H1 (cell line): ENCODE measurements at places on chromosomes 4 and X. TPM values are rescaled to one million over a fixed set of nuclear protein-coding genes. Genes with fewer than 3 reads are reported as not detected.

The PHF8 gene
- 27.6 and 29.8 TPM in 2 replicates for total RNA-seq

GRCh38 chrX:48891402-48892288 is 5.9 kb downstream of the TIMM17B start:
- no peak overlapping the region for H3K27ac ChIP-seq
- H3K36me3 ChIP-seq: no peaks in the 10 kb centered on the region
- 0 out of 2 replicates have a peak, but pooled peaks cover 4% of the 10 kb centered on the region for H3K4me1 ChIP-seq
- H3K4me3 ChIP-seq: peak overlapping the region; percentile 45
- peak; percentile 49 for DNase-seq

- no peaks in the 10 kb centered on the region for H3K36me3 ChIP-seq
- H3K4me3 ChIP-seq: no peak overlapping the region
These were observed 36.9 kb downstream of the PAQR3 start for GRCh38 chr4:78902298-78902697.

The FRG2 gene
- not detected in 2 replicates for total RNA-seq

DNA sequence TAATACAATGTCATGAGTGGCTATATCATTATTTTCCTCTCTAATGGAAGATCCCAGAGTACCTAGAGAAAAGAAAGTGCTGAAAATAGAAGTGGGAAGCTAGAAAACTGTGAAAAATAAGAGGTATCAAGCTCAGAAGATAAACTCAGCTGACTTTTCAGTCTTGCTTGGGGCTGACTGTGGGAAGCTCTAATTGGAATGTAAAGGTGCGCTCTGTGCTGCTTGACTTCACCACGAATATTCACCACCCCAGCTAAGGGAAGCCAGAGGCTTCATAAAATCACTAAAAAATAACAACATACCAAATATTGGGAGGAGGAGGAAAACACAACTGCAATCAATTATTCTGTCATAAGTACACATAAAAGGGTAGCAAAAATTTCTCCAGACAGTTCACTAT is 25.1 kb downstream of the NDST3 start:
- no peak for DNase-seq
- no peaks in the 10 kb centered on the region for H3K4me1 ChIP-seq
- H3K27ac ChIP-seq: no peak overlapping the region
- H3K27me3 ChIP-seq: no peaks in the 10 kb centered on the region
- H3K36me3 ChIP-seq: no peaks in the 10 kb centered on the region

- H3K27ac ChIP-seq: peak overlapping the region; percentile 99
These were observed 990 bp downstream of the HNRNPD start for GRCh38 chr4:82372517-82373485.

DNA sequence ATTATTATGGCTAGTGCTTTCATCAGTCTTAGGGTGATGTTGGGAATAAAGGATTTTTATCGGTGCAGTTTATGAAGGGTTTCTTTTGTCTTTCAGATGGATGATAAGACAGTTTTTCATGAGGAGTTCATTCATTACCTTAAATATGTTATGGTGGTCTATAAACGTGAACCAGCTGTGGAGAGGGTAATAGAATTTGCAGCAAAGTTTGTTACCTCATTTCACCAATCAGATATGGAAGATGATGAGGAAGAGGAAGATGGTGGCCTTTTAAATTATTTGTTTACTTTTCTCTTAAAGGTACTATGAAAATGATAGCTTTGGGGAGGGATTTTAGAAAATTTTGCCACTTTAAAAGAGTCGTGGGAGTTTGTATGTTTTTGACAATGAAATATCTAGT is 1.3 kb downstream of the NCAPG start:
- H3K27ac ChIP-seq: no peak overlapping the region
- H3K36me3 ChIP-seq: peaks cover 8% of the 10 kb centered on the region; the same call in 1 of the 2 replicates
- peaks cover 3% of the 10 kb centered on the region; the same call in 1 of the 2 replicates for H3K4me1 ChIP-seq
- DNase-seq: no peak

- H3K4me1 ChIP-seq: no peaks in the 10 kb centered on the region
- H3K27me3 ChIP-seq: no peaks in the 10 kb centered on the region
- no peaks in the 10 kb centered on the region for H3K36me3 ChIP-seq
- DNase-seq: no peak
- no peak overlapping the region for H3K27ac ChIP-seq
These were observed 88.3 kb downstream of the IL15 start for GRCh38 chr4:141724646-141725045.
